Activated T-helper 17 cell treated with anti-CD3 and anti-CD28 coated beads, Interleukin-2, amount 50 U/mL, for 72 hours (primary cell): ENCODE measurements at places on chromosomes 3 and 15. TPM values are rescaled to one million over a fixed set of nuclear protein-coding genes. Genes with fewer than 3 reads are reported as not detected.

MUC13 gene
- not detected for total RNA-seq

RGMA gene
- 0.26 TPM for total RNA-seq

CCDC13 gene
- not detected for total RNA-seq

MST1 gene
- total RNA-seq = 28.2 TPM

USP3 gene
- 60.9 TPM for total RNA-seq

ARPIN gene
- total RNA-seq = not detected

CADM2 gene
- total RNA-seq = not detected

THRB gene
- not detected for total RNA-seq

SLC30A4 gene
- total RNA-seq = 1.1 TPM
